ENCODE measurements at places on chromosomes 4 and X.

GRCh38 chr4:42519803-42520417, 122.6 kb downstream of the SHISA3 start:
- peak; percentile 3 for DNase-seq

GRCh38 chrX:107686026-107686425, 57.7 kb downstream of the PRPS1 start:
- no peak for DNase-seq

- DNase-seq: no peak
Observed at GRCh38 chr4:98565681-98566301, 92.6 kb downstream of the TSPAN5 start.

- DNase-seq: no peak
Observed at GRCh38 chr4:154739111-154739510, 4.7 kb upstream of the LRAT start.

DNA sequence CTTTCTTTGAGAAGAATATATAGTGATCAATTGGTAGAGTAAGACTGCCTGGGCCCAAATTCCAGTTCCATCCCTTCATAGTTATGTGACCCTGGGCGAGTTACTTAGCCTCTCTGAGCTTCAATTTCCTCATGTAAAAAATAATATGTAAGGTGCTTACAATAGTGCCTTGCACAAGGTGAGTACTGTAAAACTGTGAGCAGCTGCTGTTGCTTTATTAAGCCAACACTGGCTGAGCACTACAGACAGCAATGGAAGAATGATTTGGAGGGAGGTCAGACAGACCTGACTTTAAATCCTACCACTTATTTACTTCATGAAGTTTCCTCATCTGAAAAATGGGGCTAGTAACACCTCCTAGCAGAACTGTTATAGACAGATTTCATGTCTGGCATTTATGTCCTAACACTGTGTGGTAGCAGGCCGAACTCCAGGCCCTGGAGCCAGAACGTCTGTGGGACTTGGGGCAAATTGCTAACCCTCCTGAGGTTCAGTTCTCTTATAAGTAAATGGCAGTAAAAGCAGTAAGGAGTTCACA, 53.8 kb downstream of the RNF150 start:
- DNase-seq: no peak

DNA sequence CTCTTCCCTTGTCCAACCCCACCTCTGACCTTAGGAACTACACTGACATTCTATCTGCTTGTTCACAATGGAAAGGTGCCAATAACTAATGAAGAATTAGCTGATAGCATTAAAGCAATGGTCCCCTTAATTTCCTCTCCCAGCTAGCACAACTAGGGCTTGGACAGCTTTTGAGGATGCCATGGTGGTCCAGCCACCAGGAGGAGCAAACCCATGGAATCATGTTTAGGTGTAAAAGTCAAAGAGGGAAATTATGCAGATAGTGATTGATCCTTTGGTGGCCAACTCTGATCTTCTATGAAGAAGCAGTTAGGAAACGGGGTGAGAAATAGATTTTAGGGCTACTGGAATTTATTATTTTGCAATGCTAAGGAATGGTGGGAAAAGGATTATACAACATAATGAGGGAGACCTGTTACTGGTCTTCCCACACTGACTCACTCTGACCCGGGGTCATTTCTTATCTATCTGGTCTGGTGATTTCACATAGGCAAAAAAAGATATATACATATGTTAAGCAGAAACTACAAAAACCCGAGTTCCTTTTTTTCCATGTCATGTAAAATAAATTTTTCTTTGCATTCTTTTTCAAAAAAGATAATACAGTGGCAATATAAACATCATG, 45.8 kb upstream of the FBXW7 start:
- DNase-seq: no peak

GRCh38 chrX:31506360-31506759, 434.5 kb upstream of the FTHL17 start:
- DNase-seq: no peak

DNA sequence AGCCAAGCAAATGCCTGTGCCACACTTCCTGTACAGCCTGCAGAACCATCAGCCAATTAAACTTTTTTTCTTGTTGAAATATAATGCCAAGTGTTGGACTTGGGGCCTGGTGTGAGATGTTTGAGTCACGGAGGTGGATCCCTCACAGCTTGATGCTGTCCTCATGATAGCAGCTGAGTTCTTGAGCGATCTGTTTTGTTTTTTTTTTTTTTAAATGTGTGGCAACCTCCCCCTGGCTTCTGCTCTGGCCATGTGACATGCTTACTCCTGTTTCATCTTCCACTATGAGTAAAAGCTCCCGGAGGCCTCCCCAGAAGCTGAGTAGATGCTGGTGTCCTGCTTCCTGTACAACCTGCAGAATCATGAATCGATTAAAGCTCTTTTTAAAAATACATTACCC, 973.3 kb upstream of the FTHL17 start:
- no peak for DNase-seq

- no peak for DNase-seq
Observed at GRCh38 chr4:163804001-163804400, 309.5 kb downstream of the TMA16 start.

GRCh38 chr4:32778025-32778424, 2057.9 kb downstream of the PCDH7 start:
- DNase-seq: no peak

DNA sequence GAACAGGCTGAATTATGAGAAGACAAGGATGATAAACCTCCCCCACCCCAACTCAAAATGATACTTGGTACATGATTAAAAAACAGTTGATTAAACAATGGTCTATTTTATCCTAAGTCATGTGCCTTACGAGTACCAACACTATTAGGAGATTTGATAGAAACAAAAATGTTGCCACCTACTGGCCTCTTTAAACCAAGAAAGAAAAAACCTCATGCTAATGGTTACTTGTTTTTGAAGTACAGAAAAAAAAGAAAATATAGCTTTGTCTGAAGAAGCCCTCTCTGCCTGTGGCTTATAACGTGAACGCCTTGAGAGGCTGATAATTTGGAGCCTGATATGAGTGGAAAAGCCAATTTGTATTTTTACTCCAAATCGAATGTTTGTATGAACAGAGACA, 538.2 kb downstream of the DMD start:
- DNase-seq: peak; percentile 0

DNA sequence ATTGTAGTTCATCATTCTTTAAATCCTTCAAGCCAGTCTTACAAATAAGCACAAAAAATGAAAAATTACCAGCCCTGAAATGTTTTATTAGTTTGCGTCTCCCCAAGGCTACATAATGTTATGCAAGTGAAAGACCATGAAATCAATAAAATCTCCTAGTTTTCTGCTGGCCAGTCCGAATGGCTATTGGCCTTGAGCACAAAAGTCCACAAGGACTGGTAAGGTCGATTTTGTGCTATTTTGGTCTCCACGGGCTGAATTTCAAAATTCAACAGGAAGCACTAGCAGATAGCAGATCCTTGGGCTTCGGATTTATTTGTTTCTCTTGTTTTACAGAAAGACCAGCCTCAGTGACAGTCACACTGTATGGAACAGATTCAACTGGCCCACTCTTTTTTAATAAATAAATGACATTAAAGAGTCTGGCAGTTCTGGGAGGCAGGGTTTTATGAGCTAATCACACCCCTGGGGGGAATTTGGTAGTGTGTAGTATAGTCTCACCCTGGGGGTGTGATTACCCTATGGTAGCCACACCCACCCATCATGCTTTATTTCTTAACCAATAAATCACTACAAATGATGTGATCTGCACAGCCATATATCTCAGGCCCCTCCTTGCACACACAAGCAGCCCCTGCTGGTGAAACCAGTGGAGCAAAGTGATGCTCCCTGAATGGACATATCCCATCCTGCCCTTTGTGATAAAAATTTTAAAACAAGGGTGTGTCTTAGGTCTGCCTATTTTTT, 51.1 kb upstream of the TMEM33 start:
- DNase-seq: no peak

GRCh38 chrX:107753187-107753586, 22.4 kb downstream of the TSC22D3 start:
- no peak for DNase-seq

DNA sequence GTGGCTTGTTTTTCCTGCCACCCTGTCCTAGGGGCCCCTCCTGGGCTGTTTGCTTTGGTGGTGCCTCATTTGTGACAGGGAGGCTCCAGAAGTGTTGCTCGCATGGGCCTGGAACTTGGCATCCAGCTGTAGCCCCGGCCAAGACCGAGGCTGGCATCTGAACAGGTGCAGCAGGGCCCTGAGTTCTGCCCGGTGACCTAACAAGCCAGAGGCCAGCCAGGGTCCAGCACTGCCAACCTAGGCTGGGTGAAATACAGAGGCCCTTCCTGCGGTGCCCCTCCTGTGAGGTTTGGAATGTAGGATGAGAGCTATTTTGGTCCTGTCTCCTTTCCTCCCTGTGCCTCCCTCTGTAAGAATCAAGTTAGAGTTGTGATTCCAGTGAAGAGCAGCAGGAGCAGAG, 58.5 kb downstream of the STARD8 start:
- no peak for DNase-seq

Data from hepatic stellate cell (primary cell).